ENCODE measurements at places on chromosomes 12 and 14.
A peak's percentile ranks its signal among the peaks of the same experiment; 100 is the strongest.

DNA sequence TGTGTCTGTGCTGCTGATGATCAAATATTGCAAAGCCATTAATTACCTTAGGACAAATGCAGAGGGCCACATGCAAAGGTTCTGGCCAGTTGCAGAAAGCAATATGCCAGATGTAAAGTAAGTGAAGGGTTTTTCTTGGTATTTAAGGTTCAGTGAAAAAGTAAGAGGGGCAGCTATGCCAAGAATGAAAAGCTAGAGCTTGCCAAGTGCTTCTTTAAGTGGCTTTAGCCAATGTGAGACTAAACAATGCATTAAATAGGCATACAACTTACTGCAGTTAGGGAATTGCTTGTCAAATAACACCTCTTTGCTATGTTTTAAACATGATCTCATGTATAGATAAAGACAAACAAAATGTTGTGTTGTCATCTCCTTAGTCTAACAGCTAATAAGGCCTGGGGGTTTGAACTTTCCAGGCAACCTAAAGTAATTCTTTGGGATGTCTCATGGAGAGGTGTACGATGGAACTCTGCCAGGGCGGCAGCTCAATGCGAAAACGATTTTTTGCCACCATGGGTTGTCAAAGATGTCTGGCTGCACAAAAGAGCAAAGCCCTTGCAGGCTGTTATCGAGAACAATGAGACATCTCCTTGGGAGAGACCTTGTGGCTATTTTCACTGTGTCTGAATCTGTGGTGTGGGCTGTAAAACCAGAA, 12.0 kb downstream of the IGF1 start:
- DNase-seq, result no peak

- no peak for DNase-seq
These were observed 275.1 kb downstream of the IPO8 start for GRCh38 chr12:30420561-30420960.

DNA sequence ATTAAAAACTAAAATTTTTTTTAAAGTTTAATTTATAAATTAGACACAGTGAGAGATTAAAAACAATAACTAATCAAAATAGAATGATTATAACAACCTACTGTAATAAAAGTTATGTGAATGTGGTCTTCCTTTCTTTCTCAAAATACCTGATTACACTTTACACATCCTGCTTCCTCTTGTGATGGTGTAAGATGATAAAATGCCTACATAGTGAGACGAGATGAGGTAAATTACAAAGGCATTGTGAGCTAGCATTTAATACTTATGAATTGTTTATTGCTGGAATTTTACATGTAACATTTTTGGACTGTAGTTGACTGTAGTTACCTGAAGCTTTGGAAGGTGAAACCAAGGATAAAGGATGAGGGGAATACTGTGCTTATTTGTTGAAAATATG, 94.2 kb upstream of the CLEC14A start:
- DNase-seq, result no peak

- DNase-seq, result peak; percentile 74
These were observed 683 bp downstream of the CIPC start for GRCh38 chr14:77098529-77099353.

DNA sequence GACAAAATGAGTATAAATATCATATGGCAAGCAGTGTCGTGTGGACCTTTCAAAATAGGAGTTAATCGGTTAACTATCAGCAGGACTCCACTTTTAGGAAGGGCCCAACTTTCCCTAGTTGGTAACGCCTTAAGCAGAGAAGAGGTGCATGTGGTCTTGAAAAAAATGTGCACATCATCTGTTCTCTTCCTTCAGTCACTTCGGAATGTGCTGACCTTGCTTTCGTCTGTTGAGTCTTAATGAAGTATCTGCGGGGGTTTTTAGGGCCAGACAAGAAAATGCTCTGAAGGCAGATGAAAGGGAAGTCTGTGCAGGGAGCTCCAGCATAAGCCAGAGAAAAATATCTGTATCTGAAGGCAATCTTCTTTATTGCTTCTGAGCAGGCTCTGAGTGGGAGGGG, 185.2 kb downstream of the AEBP2 start:
- DNase-seq, result no peak

DNA sequence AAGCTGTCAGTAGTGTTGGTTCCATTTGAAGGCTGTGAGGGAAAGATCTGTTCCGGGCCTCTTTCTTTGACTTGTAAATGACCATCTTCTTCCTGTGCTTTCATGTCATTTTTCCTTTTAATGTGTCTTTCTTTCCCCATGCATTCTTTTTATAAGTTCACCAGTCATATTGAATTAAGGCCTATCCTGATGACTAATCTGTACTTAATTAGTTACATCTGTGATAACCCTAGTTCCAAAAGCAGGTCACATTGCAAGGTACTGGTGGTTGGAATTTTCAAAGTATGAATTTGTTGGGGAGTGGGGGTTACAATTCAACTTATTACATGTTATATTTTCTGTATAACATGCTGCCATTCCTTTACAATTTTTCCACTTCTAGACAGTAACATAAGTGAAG, 1642.1 kb upstream of the FLRT2 start:
- DNase-seq, result no peak

- DNase-seq, result no peak
These were observed 572 bp upstream of the RASSF8 start for GRCh38 chr12:25957793-25958427.

- no peak for DNase-seq
These were observed 114.8 kb upstream of the FOXN3 start for GRCh38 chr14:89531661-89532335.

DNA sequence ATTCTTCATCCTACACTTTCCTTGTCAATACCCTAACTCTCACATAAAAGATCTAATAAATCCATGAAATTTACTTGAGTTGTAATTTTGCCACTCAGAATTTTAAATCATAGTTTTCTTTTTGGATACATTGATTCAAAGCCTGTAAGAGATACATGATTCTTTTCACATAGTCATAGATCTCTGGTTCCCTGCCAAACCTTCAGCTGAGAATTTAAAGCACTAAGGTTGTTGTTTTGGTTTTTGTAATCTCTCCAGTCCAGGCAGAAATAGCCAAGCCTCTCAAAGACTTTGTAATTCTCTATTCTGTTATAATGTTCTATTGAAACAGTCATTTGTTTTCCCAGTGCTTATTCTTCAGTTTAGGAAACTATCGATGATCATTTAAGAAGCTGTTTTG, 273.9 kb downstream of the TRHDE start:
- DNase-seq, result no peak

- DNase-seq, result no peak
These were observed 20.0 kb upstream of the IFNG-AS1 start for GRCh38 chr12:67969134-67969802.

- DNase-seq, result no peak
These were observed 21.1 kb upstream of the PGF start for GRCh38 chr14:74976264-74977113.
